ENCODE measurements at places on chromosomes 12 and 14. TPM values are rescaled to one million over a fixed set of nuclear protein-coding genes. Genes with fewer than 3 reads are reported as not detected.

YEATS4 gene
- 19.1 TPM for total RNA-seq

GPR137C gene
- 1.6 TPM for total RNA-seq

- peak; percentile 5 for DNase-seq
These were observed 82.2 kb downstream of the PTPRO start for GRCh38 chr12:15404485-15404884.

- DNase-seq = no peak
These were observed 568 bp downstream of the CCDC184 start for GRCh38 chr12:48183876-48184548.

DNA sequence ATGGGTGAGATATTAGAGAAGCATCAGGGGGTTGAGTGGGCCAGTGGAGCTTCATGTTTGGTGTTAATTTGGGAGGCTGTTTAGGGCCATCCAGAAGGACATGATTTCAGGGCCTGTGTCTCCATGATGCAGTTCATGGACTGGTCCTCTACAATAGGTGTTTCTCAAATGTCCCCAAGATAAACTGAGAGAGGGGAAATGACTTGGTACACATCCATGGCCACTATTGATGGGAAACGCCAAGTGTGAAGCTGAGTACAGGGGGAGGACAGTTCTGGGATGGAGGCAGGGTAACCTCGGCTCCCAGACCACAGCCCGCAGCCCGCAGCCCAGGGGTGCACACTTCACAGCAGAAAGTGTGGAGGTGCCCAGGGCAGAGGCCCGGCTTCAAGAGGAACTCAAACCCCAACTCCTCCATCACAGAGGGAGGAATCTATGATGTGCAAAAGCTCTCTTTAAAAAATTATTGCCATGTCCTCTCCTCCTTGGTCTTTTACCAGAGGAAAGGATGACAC is 33.3 kb downstream of the CACNA2D4 start:
- no peak for DNase-seq

GRCh38 chr14:50967103-50967502 is 22.8 kb upstream of the PYGL start:
- DNase-seq = no peak

DNA sequence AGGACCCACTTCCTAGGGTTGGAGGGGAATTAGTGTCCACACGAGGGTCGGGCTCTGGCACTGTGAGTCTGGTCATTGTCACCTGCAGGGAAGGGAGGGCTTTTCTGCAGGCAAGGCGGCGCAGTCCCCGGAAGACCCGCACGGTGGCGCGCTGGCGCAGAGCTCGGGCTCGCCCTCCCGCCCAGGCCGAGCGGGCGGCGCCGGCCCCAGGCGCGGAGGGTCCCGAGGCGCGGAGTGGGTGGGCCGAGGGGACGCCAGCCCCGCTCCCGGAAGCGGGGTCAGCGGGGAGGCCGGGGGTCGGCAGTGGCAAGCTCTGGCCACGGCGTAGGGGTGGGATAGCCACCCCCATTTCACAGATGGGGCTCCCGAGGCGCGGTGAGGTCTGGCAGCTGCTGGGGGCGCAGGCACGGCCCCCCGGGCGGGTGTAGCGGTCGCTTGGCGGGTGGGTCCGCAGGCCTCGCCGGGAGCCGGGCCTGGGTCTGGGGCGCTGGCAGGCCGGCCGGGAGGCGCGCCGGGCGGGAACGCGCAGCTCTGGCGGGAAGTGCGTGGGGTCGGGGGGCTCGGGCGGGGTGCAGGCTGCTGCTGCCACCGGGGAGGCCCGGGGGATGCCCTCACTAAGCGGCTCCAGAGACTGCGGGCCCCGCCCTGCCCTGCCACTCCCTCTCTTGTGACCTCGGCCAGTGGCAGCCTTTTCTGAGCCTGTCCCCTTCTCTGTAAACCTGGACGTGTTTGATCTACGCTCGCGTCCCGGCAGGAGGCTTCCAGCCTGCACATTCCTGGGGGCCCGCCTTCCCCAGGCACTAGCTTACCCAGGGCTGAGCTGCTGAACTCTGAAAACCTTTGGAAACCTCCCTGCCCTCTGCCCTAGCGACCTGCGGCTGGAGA is 46.1 kb downstream of the CYP46A1 start:
- no peak for DNase-seq
